Activated T-helper 17 cell treated with anti-CD3 and anti-CD28 coated beads, Interleukin-2, amount 50 U/mL, for 72 hours (primary cell): ENCODE measurements at places on chromosomes 6 and 20.
A peak's percentile ranks its signal among the peaks of the same experiment; 100 is the strongest.

DNA sequence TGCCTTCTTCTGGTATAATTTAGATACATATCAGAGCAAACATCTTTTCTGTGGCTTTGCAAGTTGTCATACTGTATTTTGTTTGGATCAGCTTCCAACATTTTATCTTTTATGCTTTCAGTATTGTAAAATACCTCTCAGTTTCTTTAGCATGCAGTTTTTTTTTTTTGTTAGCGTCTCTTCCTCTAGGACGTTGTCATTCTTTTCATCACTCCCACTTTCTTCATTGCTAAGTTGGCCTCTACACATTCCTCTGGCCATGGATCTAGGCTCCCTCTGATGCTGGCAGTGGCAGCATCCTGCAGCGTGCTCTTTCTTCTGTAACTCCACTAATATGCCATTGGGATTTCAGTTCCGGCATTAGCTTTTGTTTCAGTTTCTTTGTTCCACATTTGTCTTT, 21.7 kb downstream of the RPRD1B start:
- no peak overlapping the region for H3K27ac ChIP-seq
- ATAC-seq, result no peak
- H3K36me3 ChIP-seq, result peaks cover 75% of the 10 kb centered on the region

DNA sequence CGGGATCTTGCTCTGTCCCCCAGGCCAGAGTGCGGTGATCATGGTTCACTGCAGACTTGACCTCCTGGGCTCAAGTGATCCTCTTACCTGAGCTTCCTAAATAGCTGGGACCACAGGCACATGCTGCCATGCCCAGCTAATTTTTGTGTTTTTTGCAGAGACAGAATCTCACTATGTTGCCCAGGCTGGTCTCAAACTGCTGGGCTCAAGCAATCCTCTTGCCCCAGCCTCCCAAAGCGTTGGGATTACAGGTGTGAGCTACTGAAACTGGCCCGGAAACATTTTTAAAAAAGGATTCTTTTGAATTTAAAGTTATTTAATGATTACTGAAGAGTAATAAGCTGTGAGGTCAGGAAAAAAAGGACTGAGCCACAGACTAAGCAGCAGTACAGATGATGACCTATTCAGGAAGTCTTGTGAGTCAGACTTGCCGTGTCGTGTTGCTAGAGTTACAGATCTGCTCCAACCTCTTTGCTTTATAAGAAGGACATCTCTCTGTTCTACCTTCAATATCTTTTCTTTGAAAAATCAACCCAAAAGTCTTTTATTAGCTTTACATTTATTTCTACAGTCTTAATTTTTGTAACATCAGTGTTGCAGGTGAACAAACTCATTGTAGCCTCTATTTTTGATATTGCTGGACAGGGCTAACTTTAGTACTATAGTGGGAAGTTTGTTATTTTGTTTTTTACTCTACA, 108.7 kb downstream of the NCOA3 start:
- H3K27ac ChIP-seq, result peak overlapping the region; percentile 99
- no peaks in the 10 kb centered on the region for H3K27me3 ChIP-seq
- peaks cover 43% of the 10 kb centered on the region for H3K4me1 ChIP-seq
- peak overlapping the region; percentile 83 for H3K4me3 ChIP-seq
- peak; percentile 95 for ATAC-seq

- no peak for ATAC-seq
- no peaks in the 10 kb centered on the region for H3K4me1 ChIP-seq
- H3K36me3 ChIP-seq, result no peaks in the 10 kb centered on the region
- no peaks in the 10 kb centered on the region for H3K27me3 ChIP-seq
Observed at GRCh38 chr20:54938707-54939106, 463.3 kb downstream of the DOK5 start.

DNA sequence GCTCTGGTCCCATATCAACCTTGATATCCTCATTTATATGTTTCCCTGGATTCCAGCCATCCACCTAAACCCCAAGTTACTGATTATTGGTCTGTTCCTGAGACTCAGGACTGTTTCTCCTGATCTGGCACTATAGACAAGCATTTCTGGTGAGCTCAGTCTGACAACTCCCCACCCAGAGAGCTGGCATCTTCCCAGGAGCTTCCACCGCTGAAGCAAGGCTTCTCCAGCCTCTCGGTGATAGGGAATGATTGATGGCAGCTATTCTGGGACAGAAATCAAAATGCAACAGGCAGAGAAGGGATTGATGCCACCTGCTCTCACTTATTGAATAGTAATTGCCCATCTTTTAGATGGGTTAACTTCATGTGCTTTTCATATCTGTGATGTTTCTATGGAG, 169.7 kb upstream of the GGTLC1 start:
- H3K36me3 ChIP-seq, result no peaks in the 10 kb centered on the region
- no peak overlapping the region for H3K27ac ChIP-seq
- H3K27me3 ChIP-seq, result peaks cover 7% of the 10 kb centered on the region
- ATAC-seq, result no peak

GRCh38 chr6:27139756-27140579, 107.5 kb upstream of the PRSS16 start:
- peak overlapping the region; percentile 98 for H3K4me3 ChIP-seq
- peak; percentile 28 for ATAC-seq
- H3K27ac ChIP-seq, result peak overlapping the region; percentile 98

DNA sequence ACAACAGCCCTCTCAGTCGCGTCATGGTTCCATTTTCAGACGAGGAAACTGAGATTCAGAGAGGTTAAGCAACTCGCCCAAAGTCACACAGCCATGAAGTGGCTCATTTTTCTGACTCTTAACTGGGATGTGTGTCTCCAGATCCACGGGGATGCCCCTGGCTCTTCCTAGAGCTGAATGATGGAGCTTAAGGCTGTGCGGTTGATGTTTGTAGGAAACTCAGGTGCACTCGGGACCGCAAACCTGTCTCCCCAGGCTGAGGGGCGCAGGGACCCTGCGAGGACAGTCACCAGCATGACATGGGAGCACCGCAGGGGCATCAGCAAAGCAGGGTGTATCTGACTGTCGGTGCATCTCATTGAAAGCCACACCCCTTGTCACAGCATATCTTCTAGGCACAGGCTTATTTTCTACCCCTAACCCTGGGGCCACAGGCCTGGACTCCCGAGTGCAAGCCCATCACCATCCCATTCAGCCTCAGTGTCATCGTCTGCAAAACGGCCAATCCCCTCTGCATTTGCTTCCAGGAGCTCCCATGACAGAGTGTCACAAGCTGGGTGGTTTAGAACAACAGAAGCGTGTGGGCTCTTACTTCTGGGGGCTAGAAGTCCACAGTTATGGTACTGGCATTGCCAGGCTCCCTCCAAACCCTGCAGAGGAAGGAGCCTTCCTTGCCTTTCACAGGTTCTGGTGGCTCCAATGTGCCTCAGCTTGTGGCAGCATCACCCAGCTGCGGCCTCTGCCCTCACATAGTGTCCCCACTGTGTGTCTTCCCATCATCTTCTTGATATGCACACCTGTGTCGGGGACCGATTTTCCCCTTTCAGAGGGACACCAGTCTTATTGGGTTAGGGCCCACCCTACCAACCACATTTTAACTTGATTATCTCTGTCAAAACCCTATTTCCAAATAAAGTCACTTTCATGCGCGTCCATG, 9.9 kb upstream of the ARHGAP40 start:
- no peak for ATAC-seq
- H3K4me3 ChIP-seq, result no peak overlapping the region
- H3K4me1 ChIP-seq, result no peaks in the 10 kb centered on the region

DNA sequence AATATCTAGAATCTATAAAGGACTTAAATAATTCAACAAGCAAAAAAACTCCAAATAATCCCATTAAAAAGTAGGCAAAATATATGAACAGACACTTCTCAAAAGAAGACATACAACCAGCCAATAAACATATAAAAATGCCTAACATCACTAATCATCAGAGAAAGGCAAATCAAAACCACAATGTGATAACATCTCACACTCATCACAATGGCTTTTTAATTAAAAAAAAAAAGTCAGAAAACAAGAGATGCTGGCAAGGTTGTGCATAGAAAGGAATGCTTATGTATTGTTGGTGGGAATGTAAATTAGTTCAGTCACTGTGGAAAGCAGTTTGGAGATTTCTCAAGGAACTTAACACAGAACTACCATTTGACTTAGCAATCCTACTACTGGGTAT, 979.6 kb upstream of the MAP3K7 start:
- H3K4me3 ChIP-seq, result no peak overlapping the region
- no peaks in the 10 kb centered on the region for H3K36me3 ChIP-seq
- no peak for ATAC-seq
- H3K4me1 ChIP-seq, result no peaks in the 10 kb centered on the region
- no peak overlapping the region for H3K27ac ChIP-seq
